D721Med (cell line): ENCODE measurements at places on chromosomes 2 and 18.

GRCh38 chr2:160298960-160299359 lies 98.9 kb upstream of the ITGB6 start:
- no peak for DNase-seq

GRCh38 chr2:127637725-127638252 lies 8.2 kb upstream of the GPR17 start:
- DNase-seq: no peak

- DNase-seq: no peak
Observed at GRCh38 chr2:212953170-212953920, 198.1 kb downstream of the IKZF2 start.

GRCh38 chr18:80238651-80239260 lies 8.6 kb downstream of the PARD6G start:
- DNase-seq: no peak

- DNase-seq: no peak
Observed at GRCh38 chr2:289362-290089, 1.6 kb upstream of the ALKAL2 start.

GRCh38 chr2:237483018-237483731 lies 3.9 kb upstream of the MLPH start:
- no peak for DNase-seq

DNA sequence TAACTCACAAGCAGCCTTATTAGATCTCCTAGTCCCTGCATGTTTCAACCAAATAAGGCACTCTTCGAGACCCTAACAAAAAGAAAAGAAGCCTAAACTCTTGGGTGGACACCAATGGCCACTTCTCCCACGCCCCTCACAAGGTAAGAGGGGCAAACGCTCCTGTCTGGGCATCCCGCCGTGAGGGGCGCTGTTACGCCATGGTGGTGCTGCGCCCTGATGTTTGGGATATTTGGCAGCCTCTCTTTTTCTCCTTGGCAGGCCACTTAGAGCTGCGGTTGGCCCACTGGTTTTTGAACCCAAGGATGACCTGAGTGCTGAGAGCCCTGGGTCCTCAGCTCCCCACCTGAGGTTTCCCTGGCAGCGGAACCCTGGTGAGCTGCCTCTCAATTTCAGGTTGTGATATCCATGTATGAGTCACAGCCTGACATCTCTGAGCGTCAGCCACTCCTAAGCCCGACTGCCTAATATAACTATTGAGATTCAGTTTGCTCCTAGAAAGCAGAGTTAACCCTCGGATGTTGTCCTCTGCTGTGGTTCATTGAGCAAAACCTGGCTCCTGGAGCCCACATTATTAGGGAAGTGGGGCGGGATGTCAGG lies 103.3 kb downstream of the COL6A3 start:
- DNase-seq: no peak

GRCh38 chr2:23327416-23327815 lies 57.6 kb upstream of the KLHL29 start:
- DNase-seq: no peak

DNA sequence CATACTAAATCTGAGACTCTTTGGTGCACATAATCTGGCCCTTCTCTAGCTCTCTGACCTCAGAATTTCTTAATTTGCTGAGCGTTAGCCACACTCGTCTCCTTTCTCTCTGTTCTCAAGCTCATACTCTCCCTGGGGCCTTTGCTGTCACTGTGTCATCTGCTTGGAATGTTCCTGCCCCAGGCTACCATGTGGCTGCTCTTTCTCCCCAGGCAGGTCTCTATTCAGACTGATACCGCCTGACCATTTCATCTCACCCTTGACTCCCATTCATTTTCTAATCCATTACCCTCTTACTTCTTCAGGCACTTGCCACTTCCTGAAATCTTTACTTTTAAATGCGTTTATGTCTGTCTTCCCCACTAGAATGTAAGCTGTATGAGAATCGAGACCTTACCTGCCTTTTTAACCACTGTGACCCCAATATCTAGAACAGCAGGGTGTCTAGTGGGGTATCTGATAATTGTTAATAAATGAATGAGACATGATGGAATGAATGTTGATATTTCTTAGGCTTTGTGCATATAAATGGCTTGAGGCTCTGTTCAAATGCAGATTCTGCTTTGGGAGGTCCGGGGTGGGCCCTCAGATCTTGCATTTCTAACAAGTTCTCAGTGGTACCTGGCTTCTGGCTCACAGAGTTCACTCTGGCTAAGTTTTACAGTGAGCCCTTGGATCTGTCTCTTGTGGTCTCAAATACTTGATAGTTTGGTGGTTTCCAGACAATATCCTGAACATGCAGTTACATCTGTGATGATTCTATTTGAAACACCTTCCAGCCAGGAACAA lies 89.9 kb upstream of the EPC2 start:
- DNase-seq: no peak

- no peak for DNase-seq
Observed at GRCh38 chr2:157809212-157809611, 66.9 kb downstream of the ACVR1 start.

DNA sequence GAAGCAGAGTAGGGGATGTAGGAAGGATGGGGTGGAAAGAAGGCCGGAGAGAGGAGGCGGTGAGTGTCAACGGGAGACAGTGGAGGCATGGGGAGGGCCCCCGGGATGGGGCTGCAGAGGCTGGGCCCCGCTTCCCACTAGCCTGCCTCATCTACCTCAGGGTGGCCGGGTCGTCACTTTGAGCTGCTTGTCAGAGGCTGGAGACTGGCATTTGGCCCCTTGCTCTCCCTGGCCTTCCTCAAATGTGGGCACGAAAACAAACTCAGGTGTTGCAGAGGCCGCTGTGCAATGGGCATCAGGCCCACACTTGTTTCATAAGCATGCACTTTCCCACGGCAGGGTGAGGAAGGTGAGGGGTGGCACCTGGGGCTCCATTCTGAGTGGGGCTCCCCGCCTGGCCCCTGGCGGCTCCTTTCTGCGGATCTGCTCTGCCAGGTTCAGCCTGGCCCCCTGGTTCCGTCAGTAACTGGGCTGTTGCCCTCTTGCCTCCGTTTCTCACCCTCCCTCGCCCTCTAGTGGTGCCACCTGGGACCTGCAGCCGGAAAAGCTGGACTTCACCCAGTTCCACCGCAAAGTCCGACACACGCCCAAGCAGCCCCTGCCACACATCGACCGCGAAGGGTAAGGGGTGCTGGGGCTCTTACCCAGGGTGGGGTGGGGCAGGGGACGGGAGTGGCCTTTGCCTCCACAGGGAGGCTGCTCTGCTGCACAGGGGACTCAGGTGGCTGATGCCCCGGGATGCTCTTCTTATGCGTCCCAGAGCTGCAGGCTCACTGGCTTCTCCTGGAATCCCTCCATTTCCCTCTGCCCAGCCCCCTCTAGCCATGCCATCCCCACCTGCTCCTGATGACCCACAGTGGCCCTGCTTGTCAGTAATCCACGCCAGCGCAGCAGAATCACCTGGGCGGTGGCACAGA lies 125.4 kb downstream of the CTIF start:
- DNase-seq: peak; percentile 96

GRCh38 chr2:62398356-62398755 lies 107.6 kb downstream of the TMEM17 start:
- no peak for DNase-seq

GRCh38 chr2:187003611-187004010 lies 154.6 kb upstream of the ZSWIM2 start:
- no peak for DNase-seq
